Activated CD4-positive, CD25-positive, alpha-beta regulatory T cell treated with anti-CD3 and anti-CD28 coated beads, Interleukin-2, amount 50 U/mL, for 16 hours (primary cell): ENCODE measurements at places on chromosomes 11 and 22.

- no peak for DNase-seq
Measured at GRCh38 chr11:1557904-1558774, 13.9 kb downstream of the DUSP8 start.

GRCh38 chr11:22761066-22761465 is 68.5 kb downstream of the SVIP start:
- DNase-seq: no peak

DNA sequence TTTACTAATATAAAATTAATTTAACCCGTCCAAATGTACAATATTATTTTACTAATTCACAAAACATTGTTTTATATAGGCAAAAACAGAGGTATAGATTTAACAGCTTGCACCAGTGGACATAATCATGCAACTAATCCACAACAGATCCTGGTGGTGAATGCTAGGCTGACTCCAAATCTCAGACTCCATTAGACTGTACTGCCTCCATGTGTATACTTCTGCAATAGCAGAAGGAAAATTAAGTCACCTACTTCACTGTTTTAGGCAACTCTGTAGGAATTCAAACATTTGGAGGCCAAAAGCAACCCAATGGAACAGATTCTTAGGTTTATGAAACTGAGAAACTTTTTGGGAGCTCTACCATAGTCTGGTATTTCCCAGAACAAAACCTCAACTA is 30.0 kb upstream of the RAB39A start:
- no peak for DNase-seq

DNA sequence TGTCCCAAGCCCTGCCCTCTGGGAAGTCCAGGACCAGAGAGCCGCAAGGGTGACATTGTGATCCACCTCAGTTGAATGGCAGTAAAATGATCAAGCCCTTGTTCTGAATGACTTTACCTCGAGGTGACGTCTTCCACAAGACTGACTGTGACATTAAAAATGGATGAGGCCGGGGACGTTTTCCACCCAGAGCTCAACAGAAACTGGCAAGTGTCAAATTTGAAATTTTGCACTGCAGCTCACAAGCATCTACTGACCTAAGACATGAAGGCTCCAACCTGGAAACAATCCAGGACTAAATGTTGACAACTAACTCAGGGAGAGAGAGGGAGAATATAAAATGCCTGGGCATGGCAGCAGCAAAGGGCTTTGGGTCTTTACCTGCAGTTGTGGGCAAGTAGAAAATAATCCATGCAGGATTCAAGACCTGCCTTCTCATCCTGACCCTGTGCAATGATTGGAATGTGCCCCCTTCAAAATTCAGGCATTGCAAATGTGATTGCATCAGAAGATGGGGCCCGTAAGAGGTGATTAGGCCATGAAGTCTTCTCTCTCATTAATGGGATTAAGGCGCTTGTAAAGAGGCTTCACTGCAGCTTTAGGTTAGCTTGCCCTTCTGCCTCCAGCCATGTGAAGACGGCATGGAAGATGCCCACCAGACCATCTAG is 33.6 kb upstream of the CLMP start:
- DNase-seq: no peak

DNA sequence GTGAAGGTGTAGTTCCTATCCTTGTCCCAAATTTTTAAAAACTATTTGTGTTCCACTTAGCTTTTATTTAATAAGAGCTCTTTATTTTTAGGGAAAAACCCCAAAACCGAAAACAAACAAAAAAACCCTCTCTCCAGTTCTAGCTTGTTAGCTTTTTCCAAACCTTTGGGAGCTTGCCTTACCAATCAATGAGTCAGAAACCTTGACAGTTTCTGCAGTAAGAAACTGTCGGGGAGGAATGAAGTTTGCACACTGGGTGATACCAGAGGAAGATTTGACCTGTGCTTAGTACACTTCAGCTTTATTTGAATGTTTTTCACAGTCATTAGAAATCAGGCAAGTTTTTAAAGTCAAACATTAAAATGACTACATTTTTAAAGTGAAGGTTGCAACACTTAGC is 105.0 kb downstream of the FAT3 start:
- no peak for DNase-seq

- DNase-seq: no peak
Measured at GRCh38 chr22:33896154-33896553, 24.1 kb downstream of the LARGE1 start.

GRCh38 chr11:112352907-112353306 is 92.2 kb upstream of the PLET1 start:
- DNase-seq: no peak

DNA sequence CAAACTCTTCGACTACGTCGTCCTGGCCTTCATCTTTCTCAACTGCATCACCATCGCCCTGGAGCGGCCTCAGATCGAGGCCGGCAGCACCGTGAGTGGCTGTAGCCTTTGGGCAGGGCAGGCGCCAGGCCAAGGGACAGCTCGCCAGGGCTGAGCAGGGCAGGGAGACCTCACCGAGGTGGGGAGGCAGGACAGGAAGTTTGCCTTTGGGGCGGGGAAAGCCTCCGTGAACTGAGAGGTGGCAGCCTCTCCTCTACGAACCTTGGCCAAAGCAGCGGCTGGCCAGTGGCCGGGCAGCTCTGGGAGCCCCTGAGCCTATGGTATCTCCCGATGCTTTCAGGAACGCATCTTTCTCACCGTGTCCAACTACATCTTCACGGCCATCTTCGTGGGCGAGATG is 93.2 kb downstream of the CACNA1I start:
- DNase-seq: no peak

DNA sequence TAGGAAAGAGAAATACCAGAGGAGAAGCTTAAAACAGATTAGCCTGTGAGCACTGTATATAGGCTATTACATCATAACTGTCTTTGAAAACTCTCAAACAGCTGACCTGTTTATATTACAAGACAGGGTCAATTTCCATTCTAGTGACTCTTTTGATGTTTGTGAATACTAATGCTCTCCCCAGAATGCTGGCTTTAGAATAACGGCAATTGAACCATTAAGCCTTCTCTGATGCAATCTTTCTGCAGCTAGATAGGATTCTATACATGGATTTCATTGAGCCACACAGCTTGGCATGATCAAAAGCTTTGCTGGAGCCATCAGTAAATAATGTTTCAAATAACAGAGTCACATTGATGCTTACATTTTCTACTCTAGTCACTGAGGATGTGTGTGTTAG is 122.7 kb upstream of the FAT3 start:
- no peak for DNase-seq

GRCh38 chr11:108512708-108513107 is 14.5 kb upstream of the POGLUT3 start:
- DNase-seq: no peak

DNA sequence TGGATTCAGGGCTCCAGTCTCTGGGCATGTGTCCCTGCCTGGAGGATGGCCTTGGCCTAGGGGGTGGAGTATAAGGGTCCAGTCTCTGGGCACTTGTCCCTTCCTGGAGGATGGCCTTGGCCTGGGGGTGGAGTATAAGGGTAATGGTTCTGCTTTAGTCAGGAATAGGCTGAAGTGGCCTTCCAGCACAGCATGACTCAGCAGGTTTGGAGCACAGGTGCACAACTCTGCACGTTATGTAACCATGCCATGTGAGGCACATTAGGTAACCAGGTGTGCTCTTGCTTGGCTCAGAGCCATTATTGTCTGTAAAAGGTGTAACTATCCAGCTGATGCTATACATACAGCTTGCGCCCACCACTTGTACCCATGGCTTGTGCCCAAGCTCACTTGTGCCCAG is 48.4 kb upstream of the POLD3 start:
- no peak for DNase-seq

DNA sequence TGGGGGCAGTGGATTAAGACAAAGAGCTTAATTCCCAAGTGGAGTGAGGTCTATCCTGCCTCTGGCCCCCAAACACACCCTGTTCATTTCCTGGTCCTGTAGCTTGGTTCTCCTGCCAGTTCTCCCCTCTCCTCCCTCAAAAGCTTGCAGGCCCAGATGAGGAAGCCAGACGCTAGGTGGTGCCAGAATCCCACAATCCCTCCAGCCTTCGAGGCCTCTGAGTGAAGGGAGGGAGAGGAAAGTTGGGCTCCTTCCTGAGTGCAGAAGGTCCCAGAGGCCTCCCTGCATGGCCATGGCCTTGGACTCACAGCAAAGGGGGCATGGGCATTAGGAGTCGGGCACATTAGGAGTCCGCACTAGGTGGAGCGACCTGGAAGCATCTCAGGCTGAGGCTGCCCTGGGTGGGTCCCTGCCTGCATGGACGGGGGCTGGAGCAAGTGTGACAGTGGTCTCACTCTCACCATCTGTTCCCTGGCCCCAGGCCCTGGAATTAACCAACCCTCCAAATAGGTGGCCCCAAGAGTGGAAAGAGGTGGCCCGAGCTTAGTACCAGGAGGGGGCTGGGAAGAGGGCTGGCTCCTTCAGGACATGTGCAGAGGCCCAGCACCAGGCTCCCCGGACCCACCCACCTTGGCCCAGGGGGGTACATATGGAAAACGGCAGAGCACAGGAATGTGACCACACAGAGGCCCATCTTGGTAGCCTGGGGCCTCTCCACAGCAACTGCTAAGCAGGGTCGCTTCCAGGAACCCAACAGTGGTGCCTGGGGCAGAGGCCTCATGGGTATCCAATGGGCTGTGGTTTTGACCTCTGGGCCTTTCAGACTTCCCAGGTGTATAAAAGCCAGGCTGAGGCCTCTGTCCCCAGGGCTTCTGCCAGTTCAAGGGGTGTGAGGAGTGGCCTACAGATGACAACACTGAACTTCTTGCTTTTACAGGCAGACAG is 5.2 kb downstream of the FXYD2 start:
- no peak for DNase-seq

GRCh38 chr11:109785714-109786113 is 307.5 kb upstream of the ZC3H12C start:
- DNase-seq: no peak

GRCh38 chr22:18044548-18045271 is 20.3 kb upstream of the MICAL3 start:
- DNase-seq: no peak

- DNase-seq: no peak
Measured at GRCh38 chr11:41306431-41306830, 153.0 kb downstream of the LRRC4C start.

DNA sequence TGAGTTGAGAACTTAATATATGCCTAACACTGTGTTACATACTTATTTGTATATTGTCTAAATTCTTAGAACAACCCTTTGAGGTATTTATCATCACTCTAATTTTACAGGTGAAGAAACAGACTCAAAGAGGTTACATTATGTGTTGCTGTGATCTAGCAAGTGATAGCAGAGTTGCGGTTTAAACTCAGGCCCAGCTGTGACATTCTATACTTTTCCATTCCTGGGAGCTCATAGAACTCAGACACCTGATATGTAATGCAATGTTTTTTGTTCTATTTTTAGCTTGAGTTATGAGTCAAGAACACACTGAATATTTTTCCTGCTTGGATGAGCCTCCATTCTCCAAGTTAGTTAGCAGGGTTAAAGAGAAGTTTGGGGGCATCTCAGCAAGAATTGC is 449.7 kb upstream of the DDI1 start:
- DNase-seq: no peak

- DNase-seq: no peak
Measured at GRCh38 chr11:65334696-65335295, 1.1 kb downstream of the DPF2 start.

DNA sequence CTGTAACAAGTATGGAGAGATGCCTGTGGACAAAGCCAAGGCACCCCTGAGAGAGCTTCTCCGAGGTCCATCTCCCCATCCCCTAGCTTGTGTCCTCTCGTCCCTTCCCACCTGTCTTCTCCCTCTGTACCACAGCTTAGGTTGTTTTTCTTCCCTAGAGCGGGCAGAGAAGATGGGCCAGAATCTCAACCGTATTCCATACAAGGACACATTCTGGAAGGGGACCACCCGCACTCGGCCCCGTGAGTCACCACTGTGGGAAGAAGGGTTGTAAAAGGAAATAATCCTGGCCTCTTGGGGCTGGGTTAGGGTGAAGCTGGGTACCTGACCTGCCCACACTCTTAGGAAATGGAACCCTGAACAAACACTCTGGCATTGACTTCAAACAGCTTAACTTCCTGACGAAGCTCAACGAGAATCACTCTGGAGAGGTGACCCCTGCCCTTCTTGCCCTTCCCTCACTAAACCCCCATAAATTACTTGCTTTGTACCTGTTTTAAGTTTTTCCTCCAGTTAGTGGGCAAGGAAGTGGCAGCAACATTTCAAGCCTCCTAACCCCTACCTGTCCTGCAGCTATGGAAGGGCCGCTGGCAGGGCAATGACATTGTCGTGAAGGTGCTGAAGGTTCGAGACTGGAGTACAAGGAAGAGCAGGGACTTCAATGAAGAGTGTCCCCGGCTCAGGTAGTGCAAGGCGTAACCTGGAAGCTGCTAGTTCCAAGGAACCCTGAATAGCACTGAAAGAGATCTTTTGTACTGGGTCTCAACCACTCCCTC is 3.1 kb downstream of the TAF10 start:
- no peak for DNase-seq

- no peak for DNase-seq
Measured at GRCh38 chr11:68396516-68396915, 64.0 kb upstream of the PPP6R3 start.

DNA sequence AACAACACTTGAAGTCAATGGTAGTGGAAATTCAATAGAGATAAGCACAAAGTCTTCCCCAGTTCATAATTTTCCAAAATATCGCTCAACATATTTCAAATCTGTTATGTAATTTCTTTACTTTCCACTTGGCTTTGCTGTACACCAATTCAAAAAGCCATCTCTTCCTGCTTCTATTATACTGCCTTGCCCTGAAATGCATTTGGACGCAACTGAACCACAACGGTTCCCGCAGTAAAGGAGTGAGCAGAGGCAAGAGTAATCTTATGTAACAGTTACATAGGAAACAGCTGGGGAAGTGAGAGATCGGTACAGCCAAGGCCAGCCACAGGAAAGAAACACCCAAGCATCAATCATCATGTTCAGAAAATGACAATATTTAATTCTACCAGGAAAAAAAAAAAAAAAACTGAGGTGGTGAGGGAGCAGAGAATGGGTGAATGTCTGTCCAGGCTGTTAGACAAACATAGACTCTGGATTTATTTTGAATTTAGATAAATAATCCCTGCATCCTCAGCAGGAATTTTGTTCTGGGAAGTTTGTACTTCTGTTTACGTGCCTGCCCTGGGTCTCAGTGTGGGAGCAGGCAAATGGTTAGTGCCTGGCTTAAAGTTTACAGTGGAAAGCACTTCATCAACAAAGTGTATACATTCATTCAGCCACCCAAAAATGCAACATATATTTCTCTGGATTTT is 392.2 kb downstream of the ETS1 start:
- no peak for DNase-seq

DNA sequence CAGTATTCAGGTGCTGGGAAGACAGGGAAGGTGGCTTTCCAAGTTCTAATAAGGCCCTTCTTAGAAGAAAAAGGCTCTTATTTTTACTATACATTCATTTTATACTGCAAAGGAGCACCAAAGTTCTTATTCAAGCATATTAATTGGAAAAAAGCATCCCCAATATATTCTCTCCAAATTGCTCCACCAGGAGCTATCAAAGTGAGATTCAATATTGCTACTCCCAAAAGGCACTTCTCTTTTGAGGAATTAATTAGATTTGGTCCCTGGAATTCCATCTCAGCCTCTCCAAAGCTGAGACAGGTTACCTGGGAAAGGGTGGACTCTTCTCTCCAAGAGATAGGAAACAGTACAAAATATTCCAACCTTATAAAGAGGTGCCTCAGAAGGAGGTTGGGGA is 134.1 kb downstream of the LARGE1 start:
- DNase-seq: no peak

- no peak for DNase-seq
Measured at GRCh38 chr22:29719899-29720645, at the start of gene CABP7. Gene CABP7 (plus strand): TSS chr22:29720003. CDS start chr22:29720425, 422 bp downstream.

- DNase-seq: no peak
Measured at GRCh38 chr11:8744423-8744822, 61.8 kb downstream of the RPL27A start.
